Activated CD8-positive, alpha-beta memory T cell treated with anti-CD3 and anti-CD28 coated beads for 1 hour (primary cell): ENCODE measurements at places on chromosomes 7 and 10.

DNA sequence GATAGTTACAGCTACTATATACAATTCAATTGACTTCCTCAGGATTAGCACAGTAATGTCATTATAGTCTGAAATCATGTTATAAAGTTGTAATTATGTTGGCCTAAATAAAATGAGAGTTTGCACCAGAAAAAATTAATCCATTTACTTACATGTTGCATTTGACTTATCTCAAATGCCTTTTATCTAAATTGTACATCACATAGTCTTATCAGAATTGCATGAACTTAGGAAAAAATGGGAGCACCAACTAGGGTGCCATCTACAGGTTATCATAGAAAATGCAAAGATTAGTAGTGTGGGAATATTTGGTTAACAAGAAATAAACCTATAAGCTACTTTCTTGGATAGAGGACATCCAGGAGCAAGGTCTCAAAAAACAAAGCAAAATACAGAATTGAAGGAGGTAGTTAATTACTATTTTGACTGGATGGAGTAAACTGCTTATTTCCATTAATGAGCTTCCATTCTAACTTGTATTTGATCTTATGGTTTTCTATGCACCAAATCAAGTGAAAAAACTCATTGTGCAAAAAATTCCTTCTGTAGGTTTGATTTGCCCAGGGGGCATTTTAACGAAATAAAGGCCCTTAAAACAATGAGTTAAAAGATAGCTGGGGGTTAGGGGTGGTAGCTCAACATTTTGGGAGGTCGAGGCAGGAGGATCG lies 60.0 kb upstream of the ORC5 start:
- no peak for DNase-seq

DNA sequence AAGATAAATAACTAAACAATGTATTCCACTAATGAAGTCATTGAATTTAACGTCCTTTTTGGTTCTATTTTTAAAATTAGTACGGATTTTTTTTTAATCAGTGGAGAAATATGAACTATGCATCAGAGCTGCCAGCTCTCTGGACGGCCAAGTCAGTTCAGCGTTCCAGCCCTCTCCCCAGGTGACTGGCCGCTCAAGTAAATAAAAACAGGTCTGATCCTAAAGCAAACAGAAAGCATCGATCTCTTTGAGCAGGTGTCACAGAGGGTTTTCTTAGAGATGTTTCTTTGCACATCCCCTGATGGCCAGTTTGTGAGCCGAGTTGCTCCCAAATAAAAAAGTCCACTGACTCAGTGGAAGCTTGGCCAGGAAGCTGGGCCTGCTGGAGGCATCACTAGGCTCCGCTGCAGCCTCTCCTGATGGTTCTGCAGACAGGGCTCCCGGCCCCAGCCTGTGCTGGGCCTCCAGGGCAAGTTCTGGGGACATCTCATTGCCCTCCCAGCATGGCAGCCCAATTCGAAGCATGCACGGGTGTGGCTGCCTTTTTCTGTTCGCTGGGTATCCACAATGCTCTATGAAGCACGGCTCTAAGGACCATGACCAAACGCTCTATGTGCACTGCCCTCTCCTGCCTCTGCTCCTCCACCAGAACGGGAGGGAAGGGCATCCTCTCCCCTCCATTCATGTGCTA lies 74.7 kb upstream of the PPP2R2D start:
- no peak for DNase-seq

DNA sequence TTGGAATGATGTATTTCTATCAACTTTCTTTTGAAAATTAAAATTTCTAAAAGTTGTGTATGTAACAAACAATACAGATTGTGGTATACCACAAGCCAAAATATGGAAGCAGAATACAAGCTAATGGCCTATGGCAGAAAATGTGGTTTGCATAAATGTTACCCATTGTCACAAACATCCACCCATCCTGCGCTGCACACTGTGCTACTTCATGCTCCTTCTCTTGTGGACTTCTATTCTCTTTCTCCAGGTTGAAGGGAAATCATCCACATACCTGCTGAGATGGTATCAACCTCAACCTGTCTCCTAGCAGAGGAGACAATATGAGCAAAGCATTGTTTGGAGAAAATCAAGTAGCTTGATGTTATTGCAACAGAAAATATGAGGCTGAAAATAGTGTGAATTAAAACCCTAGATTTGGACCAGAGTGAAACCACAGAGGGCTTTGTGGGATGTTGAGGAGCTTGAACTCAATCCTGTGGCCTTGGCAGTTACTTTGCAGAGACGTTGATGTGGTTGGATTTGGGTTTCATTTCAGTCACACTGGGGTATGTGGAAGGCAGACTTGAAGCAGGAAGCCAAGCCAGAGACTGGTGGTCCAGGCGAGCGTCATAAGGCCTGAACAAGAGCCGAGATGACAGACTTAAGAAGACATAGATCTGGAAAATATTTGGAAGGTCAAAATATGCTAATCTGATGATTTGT lies 63.8 kb downstream of the ICA1 start:
- no peak for DNase-seq

- DNase-seq = no peak
Observed at GRCh38 chr7:1403638-1404459, 55.4 kb downstream of the MICALL2 start.

DNA sequence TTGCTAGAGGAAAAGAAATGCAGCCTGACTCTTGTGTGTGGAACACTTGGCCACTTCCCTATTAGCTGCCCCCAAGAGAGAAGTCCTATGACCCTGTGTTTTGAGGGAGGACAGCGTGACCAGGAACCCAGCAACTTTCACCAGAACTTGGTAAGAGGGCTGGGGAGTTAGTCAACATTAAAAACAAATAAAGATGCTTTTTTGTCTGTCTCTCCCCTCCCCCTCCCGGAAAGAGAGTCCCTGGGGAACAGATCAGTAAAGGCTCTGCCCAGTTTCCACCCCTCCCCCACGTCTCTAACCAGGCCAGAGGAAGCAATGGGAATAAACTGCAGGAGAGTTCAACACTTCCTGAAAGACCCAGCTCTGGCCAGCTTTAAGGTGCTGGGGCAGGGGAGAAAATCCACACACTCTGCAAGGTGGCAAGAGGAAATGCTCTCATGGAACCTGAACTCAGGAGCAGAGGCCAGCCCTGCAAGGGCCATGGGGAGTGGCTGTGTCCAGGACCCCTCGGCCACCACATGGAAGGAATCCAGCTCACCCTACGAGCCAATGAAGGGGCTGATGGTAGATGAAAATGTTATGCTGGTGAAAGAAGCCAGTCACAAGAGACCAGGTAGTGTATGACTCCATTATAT lies 21.5 kb downstream of the SH3PXD2A start:
- DNase-seq = no peak

DNA sequence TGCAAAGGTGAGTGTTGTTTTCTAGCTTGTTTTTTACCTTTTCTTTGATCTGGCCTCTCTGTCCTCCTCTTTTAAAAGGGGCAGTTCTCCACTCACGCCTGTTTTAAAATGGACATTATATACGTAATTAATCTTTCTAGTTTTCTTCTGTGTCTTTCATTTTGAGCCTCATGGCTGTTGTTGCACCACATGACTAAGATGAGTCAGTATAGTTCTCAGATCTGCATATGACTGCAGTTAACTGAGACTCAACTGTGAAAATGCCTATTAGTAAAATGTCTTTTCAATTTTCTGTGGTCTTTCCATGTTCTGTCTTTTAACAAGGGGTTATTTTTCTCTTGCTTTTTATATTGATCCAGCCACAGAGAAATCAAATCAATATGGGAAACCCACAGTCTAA lies 296.1 kb downstream of the CDK14 start:
- no peak for DNase-seq

GRCh38 chr7:27434756-27435400 lies 192.3 kb downstream of the EVX1 start:
- no peak for DNase-seq

DNA sequence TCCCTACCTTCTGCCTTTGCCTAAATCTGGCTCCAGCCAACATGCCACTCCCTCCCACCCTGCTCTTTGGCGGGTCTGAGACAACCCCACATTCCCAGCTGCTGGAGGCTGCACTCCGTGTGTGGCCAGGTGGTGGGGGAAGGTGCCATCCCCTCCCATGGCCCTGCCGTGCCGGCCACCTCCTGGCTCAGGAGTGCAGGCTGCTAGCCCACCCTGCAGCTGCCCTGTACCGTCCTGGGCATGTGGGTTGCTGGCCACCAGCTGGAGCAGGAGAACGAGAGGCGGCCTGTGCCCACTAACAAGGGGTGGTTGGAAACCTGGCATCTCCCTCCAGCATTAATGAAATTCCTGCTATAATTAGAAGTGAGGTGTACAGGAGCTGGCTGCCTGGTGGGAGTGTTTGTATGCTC lies 97.6 kb downstream of the ZMIZ1 start:
- DNase-seq = no peak

GRCh38 chr10:69817078-69817581 lies 15.4 kb downstream of the COL13A1 start:
- no peak for DNase-seq

DNA sequence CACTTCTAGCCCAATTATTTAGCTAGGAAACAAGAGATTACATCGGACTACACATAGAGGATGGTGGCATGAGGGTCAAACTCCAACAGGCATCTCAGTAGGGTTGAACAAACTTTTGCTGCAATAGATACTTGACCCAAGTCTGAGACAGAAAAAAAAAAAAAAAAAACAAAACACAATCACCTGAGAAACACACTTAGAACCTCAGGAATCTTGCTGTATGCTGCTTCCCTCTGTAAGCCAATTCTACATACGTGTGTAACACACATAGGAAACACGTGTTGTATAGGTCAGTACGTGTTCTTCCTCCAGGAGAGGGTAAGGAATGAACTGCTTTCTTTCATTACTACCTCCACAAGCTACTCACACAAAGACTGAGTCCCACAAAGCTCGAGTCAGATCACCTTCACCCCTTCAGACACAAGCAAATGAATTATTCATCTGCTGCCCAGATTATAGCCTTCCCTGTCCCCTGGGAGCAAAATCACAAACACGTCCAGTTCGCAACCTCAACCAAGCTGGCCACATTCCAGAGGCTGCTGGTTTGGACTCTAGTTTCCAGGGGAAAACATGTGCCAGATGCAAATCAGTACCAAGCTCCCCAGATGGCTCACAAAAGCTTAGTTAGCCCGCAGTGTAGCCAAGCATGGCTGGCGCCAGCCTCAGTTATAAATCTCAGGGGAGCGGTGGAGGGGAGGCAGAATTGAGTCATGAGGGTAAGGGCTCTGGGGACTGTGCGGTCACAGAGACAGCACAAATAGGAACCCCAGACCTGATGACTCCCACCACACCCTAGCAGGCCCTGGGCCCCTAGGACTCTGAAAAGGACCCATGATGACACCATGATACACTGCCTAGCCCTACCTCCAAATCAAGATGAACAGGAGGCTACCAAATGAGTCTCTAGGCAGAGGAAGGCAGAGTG lies 15.1 kb downstream of the PSAP start:
- no peak for DNase-seq

GRCh38 chr7:101861218-101861775 lies 43.9 kb downstream of the CUX1 start:
- DNase-seq = no peak

DNA sequence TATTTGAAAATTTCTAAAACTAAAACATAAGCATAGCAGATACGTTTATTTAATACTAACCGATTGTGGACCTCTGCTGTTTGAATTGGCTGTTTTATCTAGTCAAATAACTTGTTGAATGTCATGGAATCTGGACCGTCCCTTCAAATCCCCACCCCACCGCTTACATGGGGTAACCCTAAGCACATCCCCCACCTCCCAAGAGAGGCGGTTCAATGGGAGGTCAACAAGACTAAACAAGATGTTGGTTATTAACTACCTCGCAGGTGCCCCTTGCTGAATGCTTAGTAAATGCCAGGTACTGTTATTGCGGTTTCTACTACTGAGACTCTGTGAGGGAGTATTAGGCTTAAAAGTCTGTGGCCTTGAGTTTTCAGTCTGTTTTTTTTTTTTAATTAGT lies 70.9 kb downstream of the DAGLB start:
- DNase-seq = no peak

GRCh38 chr10:117300671-117301070 lies 59.8 kb downstream of the SLC18A2 start:
- no peak for DNase-seq
